Stimulated activated CD4-positive, alpha-beta T cell treated with anti-CD3 and anti-CD28 coated beads, TNF-alpha, amount 100 ng/mL, for 4 hours (primary cell): ENCODE measurements at places on chromosomes 13 and 19.

DNA sequence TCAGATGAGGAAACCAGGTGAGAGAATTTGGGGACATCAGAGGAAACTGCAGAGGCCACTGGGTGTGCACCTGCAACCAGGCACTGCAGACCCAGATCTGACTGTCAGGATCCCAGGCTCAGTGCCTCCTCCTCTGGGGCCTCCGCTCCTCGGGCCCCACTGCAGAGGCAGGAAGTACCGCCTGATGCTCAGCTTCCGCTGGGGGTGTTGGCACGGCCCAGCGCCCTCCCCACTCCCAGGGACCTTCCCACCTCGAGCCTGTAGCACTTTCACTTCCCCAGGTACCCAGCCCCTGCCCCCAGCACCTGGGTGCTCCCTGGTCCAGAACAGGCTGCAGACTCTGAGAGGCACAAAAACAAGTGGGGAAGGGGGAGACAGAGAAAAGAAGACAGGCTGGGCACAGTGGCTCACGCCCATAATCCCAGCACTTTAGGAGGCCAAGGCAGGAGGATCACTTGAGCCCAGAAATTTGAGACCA, 1.4 kb upstream of the CD37 start:
- peak; percentile 44 for DNase-seq

- DNase-seq: no peak
Observed at GRCh38 chr19:51147663-51148062, 5.6 kb downstream of the SIGLEC7 start.

DNA sequence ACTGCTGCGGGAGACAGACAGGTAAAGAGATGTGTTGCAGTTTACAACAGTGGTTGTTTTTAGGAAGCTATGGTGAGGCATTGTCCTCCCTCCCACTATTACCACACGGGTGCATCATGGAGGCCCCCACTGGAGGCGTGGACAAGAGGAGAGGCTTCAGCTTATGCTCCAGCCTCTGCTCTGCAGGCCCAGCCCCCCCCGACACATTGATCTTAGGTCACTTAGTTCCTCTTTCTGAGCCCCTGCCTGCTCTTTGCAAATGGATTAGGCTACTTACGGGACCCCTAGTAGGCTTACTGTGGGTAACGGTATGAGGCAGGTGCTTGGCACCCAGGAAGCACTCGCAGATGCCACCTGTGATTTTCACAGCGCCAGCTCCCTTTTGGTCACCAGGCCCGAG, 123.9 kb downstream of the SLC7A1 start:
- DNase-seq: no peak

GRCh38 chr19:29576761-29577648, 29.1 kb upstream of the POP4 start:
- no peak for DNase-seq
